SIG-M5 (cell line): ENCODE measurements at places on chromosomes 3 and 15.
A peak's percentile ranks its signal among the peaks of the same experiment; 100 is the strongest.

- no peak for DNase-seq
These were observed 80.4 kb upstream of the TMEM158 start for GRCh38 chr3:45306406-45307008.

- DNase-seq: peak; percentile 54
These were observed 3.6 kb downstream of the HGD start for GRCh38 chr3:120678331-120678947.

DNA sequence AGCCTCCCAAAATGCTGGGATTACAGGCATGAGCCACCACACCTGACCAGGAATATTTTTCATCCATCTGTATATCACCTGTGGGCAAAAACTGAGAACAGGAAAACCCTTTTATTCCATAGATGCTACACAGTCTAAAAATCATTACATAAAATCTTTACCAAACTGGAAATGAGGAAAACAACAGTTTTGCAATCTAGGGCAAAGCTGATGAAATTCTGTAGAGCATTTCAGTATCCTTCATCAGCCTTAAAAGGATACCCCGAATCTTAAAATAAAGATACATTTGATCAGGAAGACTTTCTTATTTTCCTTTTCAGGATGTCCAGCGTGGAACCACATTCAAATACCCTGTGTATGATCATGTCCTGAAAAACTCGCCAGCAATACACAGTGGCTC, 7.1 kb downstream of the SIAH2 start:
- DNase-seq: no peak

DNA sequence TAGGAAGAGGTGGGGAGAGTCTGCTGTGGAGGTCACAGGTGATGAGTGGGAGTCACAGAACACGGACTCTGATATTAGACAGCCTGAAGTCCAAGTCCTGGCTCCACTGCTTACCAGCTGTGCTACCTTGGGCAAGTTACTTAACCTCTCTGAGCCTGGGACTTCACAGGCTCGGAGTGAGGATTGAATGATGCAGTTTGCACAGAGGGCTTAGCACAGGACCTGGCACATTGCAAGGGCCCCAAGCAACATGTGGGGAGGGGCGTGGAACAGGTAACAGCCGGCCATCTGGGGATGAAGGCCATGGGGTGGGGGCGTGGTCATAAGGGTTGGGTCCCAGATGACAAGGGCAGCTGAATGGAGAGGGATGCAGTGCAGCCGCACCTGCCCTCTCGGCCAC, 4.3 kb upstream of the ITIH3 start:
- no peak for DNase-seq

DNA sequence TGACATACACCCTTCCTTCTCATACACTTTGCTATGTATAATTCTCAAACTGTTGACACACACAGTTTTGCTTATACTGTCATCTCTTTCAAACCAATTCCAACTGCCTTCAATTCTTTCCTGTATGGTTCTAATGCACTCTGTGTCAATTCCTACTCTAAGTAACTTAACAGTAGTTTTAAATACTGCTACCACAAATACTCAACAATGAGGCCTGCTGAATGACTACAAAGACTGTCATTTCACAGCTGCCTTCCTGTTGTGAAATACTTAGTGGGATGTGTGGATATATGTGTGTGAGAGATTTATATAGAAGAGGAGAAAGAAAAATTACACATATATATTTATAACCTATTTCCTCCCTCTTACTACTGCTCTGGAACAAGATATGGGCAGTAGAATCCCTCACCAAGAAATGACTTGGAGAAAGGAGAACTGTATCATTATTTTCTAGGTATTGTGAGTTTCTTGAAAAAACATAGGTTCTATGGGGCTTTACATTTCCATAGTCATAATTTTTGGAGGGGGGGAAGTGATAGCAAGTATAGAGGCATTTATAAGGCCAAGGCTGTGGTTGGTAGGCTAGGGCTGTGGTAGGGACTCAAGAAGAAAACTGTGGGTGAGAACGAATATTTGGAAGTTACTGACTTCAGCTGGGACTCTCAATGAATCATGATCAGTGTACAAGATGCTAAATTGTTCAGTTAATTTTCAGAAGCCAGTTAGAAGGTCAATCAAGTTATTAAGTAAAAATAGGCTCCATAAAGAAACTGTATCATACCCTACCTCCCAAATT, 88.7 kb downstream of the ANKRD28 start:
- peak; percentile 33 for DNase-seq

- DNase-seq: no peak
These were observed 73.0 kb upstream of the PROK2 start for GRCh38 chr3:71857956-71858355.

DNA sequence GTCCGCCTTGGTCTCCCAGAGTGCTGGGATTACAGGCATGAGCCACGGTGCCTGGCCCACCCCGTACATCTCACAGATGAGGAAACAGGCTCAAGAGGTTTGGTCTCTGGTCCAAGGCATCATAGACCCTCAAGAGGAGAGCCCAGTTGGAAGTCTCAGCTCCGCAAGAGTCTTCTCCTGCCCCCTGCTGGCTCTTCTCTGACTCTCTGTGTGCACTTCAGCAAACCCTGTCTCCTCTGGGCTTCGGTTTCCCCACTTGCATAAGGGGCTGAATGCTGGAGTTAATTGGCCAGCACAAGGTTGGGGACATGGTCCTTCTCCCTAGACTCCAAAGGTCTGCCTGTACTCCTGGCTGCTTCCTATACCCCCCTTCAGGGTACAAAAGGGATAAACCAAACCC, 3.9 kb downstream of the MST1R start:
- no peak for DNase-seq

- no peak for DNase-seq
These were observed 73.4 kb downstream of the SERPINI1 start for GRCh38 chr3:167808910-167809309.

DNA sequence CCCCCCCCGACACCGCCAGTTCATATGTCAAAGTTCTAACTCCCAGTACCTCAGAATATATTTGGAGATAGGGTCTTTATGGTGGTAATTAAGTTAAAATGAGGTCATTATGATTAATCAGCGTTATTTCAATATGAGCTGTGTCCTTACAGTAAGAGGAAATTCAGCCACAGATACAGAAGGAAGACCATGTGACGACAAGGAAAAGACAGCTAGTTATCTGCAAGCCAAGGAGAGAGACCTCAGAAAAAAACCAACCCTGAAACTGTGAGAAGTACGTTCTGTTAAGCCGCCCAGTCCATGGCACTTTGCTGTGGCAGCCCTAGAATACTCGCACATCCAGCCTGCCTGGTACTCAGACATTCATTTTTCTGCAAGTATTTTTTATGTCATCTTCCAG, 62.3 kb upstream of the ARL8B start:
- no peak for DNase-seq

GRCh38 chr3:171874879-171875278, 31.7 kb downstream of the TMEM212 start:
- no peak for DNase-seq

DNA sequence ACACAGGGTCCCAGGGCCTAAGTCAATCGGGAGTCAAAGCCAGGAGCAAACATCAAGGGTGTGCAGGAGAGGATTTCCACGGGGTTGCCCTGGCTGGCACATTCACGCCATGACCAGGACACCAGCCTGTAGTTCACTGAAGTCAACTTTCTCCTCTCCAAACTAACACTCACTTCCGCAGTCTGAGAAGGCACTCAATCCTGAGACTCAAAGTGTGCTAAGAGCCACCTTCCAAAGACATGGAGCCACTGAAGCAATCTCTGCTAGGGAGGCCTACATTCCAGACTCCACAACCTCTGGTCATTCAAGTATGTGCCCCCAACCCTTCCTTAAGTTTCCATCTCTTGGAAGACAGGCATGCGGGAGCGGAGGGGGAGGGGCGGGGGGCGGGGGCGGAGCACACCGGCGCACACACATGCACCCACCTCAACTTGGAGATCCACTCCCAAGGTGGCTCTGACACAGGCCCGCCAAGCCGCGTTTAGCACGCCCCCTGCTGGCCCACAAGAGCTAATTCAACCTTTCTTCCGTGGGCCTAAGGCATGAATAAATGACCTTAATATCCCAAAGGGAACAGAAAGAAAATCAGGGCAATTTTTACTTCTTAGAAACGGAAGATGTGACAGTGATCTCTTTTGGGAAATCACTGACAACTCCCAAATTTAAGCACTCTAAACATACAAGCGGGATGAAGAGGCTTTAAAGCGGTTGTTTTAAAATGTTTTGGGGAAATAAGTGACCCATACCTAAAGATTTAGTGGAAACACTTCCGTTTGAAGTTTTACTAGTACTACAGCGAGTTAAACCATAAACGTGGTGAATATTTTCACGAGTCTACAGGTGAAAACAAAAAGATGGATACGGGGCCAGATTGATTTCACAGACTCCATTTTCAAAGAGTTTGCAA, 162.5 kb upstream of the CHRNA7 start:
- DNase-seq: peak; percentile 16

GRCh38 chr15:101012326-101013200, 93.4 kb downstream of the LRRK1 start:
- no peak for DNase-seq

DNA sequence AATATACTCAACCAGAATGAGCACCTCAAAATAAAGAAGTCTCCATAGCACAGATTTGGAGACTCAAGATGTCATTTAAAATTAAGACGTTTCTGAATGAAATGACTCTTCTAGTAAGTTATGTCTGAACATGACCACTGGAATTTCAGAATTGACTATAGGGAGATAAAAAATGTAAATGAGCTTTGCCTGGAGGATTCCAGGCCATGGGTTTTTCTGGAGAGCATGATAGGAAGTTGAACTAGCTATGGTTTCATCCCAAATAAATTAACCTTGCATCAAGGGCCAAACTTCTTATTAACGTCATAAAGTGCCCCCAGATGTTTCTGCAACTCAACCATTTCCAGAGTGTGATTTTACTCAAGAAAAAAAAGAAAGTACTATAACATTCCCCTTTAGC, 222.6 kb upstream of the NR2F2 start:
- DNase-seq: no peak

- no peak for DNase-seq
These were observed 42.2 kb downstream of the FOXP1 start for GRCh38 chr3:71541313-71541712.

GRCh38 chr15:26223720-26224119, 360.6 kb upstream of the ATP10A start:
- DNase-seq: no peak

DNA sequence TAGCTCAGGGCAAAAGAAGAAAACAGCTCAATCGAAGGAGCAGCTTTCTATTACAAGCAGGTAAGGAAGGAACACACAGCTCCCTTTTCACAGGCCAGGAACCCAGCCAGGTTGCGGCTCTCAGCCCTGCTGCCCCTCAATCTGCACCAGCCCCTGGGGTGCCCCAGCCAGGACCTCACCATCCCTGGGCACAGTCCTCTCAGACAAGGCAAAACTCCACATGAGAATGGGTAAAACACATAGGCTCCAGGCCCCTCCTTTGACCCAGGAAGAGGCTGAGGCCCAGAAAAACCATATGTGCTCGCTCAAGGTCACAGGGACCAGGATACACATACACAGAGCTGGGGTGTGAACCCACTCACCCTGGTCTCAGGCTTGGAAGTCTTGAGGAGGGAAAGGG, 178.7 kb upstream of the TLE3 start:
- no peak for DNase-seq

DNA sequence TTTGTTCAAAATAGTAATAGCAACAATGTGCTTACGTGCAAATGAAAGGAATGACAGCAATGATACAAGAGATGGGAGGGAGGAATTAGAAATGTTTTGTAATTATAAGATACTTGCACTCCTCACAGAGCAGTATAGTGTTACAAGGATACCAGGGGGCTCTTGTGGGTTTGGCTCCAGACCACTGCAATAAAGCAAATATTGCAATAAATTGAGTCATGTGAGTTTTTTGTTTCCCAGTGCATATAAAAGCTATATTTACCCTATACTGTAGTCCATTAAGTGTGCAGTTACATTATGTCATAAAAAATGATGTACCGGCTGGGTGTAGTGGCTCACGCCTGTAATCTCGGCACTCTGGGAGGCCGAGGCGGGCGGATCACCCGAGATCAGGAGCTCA, 864.3 kb downstream of the NSUN3 start:
- DNase-seq: no peak

GRCh38 chr15:63369781-63370180, 11.9 kb downstream of the CA12 start:
- DNase-seq: no peak

- DNase-seq: no peak
These were observed 66.5 kb downstream of the LEKR1 start for GRCh38 chr3:156892701-156893100.

DNA sequence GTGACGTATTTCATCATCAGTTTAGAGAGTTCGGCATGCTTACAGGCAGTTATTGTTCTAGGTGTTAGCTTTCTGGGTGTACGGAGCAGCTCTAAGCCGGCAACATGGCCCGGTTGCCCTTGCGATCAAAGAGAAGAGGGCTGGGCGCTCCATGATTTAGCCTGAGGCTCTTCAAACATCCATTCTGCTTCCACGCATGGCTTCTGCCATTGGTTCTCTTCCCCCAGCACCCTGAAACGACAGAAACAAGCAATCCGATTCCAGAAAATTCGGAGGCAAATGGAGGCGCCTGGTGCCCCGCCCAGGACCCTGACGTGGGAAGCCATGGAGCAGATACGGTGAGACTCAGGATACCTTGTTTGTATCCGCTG, 574 bp downstream of the NGRN start:
- no peak for DNase-seq

DNA sequence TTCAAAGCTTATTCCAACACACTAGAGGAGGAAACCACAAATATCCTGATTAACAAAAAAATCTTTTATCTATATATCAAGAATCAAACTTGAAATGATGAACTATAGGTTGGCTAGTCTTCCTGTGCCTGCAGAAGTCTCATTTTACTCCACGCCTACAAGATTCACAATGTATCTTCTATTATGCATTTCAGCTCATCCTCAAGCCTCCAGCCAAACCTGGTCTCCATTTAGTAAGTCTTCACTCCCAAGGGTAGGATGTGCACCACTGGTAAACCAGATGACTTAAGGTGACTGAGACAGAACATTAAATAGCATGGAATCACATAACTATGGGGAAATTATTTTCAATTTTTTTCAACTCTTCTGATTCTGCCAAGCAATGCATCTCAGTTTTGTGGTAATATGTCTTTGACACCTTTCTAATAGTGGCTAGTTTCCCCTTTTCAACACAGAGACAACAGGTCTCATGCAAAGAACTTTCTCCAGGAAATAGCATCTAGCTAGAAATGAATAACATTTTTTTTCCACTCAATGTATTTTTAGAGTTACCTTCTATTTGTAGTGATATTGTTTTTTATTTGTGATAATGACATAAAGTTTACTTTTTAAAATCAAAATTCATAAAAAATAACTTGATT, 166.9 kb downstream of the TNIK start:
- no peak for DNase-seq

GRCh38 chr3:173396191-173397041, 1.1 kb upstream of the NLGN1 start:
- no peak for DNase-seq

- DNase-seq: no peak
These were observed 40.3 kb downstream of the USP50 start for GRCh38 chr15:50506121-50506520.
